ENCODE measurements at places on chromosomes 13 and 19. TPM values are rescaled to one million over a fixed set of nuclear protein-coding genes. Genes with fewer than 3 reads are reported as not detected.

SPIB gene
- polyA plus RNA-seq = not detected

DNA sequence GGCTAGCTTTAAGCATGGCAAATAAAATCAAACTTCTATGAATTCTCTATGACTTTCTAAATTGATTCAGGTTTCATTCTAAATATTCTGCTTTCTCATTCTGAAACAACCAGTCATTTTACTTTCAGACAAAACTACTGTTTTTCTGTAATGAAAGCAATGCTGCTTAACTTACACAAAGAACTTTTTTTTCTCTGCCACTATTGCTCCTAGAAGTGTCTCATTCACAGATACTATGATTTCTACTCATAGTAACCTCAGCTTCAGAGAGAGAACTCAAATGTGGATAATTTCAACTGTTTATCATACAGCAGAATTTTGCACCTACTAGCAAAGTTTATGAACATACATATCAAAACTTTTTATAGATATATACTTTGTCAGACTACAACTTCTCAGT lies 724.6 kb downstream of the SLITRK5 start:
- DNase-seq = no peak

DNA sequence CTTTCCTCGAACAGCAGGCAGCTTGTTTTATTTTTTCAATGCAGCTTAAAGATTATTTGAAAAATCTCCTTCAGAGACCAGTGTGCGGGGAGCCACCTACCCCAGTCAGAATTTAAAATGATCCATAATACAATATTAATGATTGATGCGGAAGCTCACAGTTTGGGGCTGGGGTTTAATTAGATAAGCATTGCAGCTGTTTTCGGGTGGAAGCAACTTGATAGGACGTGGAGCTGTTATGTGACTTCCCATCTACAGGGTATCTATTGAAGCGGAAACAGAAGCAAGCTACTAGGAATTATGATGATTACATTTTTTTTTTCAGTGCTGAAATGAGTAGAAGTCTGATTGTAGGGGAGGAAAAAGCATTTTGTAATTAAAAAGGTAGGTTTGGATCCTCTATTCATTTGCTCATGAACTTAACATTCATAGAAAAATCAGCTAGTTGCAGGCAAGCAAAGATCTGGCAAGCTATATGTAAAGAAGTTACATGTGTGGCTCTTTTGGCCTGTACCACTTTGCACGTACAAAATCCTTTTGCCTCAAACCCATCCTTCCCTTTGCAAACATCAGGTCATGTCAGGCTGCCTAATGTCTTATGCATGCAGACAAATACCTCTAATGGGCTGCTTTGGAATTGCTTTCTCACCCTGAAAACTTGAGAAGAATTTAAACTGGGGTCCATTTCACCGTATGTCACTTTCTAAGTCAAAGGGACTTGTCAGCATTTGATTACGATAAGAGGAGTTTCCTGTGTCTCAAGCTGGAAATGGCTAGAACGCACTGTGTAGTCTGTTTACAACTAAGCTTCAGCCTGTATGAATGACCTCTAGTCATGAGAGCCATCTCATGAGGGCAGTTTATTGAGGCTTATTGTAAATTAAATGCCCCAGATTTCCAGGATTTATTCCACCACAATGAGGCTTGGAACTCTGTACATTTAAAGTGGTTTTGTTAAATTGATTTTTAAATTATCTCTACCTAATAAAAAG lies 267.1 kb upstream of the TMTC4 start:
- DNase-seq = no peak

DNA sequence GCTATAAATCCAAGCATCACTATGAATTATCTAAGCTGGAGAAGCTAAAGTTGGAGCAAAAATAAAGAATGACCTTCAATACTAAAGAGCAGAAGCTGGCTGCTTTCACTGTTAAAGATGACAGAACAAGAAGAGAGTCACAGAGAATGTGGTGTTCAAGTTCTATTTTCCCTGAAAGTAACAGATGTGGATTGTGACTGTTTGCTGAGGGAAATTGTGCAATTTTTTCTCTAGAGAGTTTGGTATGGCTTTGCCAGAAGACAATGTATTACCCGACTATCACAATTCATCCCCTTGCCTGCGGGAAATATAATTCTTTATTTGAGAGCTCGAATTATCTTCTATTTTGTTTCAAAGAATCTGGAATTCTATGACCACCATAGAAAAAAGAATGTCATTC lies 83.1 kb downstream of the TNFSF13B start:
- no peak for DNase-seq

- DNase-seq = no peak
These were observed 35.2 kb downstream of the C13orf46 start for GRCh38 chr13:113938716-113939115.

DNA sequence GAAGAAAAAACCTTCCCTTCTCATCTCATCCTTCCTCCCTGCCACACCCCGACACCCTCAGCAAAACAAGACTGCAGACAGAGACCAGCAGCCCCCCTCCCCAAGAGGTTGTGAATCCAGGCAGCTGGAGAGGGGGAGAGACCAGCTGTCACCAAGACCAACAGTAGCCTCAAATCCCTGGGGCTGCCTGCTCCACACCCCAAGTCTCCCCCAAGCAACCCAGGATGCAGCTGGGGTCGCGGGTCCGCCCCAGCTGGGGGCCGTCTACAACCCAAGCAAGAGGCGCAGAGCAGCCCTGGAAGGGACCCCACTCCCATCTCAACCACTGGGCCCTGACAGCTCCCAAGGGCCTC lies 7.1 kb downstream of the KLF16 start:
- DNase-seq = no peak

DNA sequence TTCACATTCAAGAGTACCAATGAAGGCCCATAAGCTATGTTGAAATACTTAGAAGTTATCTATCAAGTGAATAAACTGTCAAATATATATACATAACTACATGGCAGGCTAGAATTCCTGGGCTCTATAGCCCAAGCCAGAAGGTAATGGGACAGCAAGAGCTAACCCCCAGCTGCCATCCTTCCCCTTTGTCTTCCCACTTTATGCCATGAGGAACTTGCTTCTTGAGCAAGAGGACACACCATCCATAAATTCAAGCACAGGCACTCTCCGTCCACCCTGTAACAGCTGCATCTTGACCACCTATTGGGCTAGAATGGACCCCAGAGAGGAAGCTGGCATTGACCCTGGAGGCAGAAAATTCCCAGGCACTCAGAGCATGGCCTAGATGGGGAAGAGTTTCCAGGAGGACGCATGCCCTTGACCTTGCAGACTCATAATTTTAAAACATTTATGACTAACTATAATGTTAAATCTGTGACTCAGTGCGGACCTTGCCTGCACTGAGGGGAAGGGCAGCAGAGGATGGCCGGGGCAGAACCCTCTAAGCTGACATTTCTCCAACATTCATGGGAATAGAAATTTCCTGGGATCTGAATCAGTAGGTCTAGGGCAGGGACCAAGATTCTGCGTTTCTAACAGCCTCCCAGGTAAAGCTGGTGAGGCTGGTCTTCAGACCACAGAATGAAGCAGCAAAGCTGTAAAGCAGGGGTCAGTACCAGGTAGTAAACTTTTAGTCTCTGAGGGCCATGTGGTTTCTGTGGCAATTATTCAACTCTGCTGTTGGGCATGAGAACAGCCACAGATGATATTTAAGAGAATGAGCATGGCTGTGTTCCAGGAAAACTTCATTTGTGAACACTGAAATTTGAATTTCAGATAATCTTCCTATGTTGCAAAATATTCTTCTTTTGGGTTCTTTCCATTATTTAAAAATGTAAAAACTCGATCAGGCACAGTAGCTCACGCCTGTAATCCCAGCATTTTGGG lies 71.4 kb upstream of the CLDN10 start:
- no peak for DNase-seq

GRCh38 chr19:13149628-13150186 lies 468 bp downstream of the STX10 start:
- no peak for DNase-seq

DNA sequence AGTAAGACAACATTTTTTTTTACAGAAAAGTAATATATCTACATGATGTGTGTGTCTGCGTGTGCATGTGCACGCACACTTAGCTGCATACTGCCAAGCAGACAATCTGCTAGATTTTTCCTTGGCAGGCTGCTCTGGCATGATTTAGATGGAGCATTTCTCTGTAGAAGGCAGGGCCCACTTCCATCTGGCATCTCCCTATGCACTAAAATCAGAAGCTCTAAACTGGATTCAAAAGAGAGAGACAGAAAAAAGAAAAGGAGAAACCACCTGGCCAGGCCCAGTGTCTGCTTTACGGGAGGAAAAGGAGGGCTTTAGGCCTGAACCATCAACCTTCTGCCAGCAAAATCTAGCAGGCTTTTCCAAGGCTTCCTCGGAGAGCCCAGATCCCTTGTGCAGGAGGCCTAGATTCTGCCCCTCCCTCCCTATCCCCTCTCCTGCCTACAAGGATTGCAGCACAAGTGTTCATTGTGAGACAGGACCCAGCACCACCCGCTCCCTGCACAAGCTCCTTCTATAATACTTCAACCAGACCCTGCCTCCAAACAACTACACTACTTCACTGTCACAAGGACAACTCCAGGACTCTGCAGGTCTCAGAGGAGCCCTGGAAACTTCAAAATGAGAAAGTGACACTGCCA lies 99.3 kb downstream of the DOCK9 start:
- DNase-seq = no peak
